Adipose tissue (tissue), 3 donors: ENCODE measurements at places on chromosomes 1 and 21. TPM values are rescaled to one million over a fixed set of nuclear protein-coding genes. Genes with fewer than 3 reads are reported as not detected.

The PODN gene
- polyA plus RNA-seq = 209 TPM

The NPPB gene
- polyA plus RNA-seq = not detected

The NBPF20 gene
- 1.7 TPM for polyA plus RNA-seq

The GPR157 gene
- 2.2 TPM for polyA plus RNA-seq

The ASCL5 gene
- polyA plus RNA-seq = not detected

The FUCA1 gene
- polyA plus RNA-seq = 14.5 TPM

The PRKACB gene
- 14.3 TPM for polyA plus RNA-seq

The TSPEAR gene
- 0.56 TPM for polyA plus RNA-seq

The LCE2A gene
- not detected for polyA plus RNA-seq

The LCE1C gene
- polyA plus RNA-seq = not detected

The ADPRS gene
- polyA plus RNA-seq = 13.3 TPM

The DCST1 gene
- not detected for polyA plus RNA-seq

The OR6N1 gene
- not detected for polyA plus RNA-seq

The MAP10 gene
- 1.6 TPM for polyA plus RNA-seq

The TGFB2 gene
- polyA plus RNA-seq = 0.67 TPM

The DMRTA2 gene
- polyA plus RNA-seq = not detected

The ADGRL2 gene
- 11.9 TPM for polyA plus RNA-seq

The SH2D5 gene
- not detected for polyA plus RNA-seq

The FCGR3B gene
- polyA plus RNA-seq = 0.36 TPM

The PPFIA4 gene
- polyA plus RNA-seq = 0.79 TPM
